Activated CD4-positive, alpha-beta T cell treated with anti-CD3 and anti-CD28 coated beads, Interleukin-2, amount 50 U/mL, for 24 hours (primary cell): ENCODE measurements at places on chromosomes 13 and 19.

GRCh38 chr19:44499962-44500949 is at the start of gene ZNF180:
Gene ZNF180 (minus strand): TSS chr19:44500522. CDS start chr19:44497334, 3,188 bp downstream.
- peak; percentile 93 for DNase-seq

DNA sequence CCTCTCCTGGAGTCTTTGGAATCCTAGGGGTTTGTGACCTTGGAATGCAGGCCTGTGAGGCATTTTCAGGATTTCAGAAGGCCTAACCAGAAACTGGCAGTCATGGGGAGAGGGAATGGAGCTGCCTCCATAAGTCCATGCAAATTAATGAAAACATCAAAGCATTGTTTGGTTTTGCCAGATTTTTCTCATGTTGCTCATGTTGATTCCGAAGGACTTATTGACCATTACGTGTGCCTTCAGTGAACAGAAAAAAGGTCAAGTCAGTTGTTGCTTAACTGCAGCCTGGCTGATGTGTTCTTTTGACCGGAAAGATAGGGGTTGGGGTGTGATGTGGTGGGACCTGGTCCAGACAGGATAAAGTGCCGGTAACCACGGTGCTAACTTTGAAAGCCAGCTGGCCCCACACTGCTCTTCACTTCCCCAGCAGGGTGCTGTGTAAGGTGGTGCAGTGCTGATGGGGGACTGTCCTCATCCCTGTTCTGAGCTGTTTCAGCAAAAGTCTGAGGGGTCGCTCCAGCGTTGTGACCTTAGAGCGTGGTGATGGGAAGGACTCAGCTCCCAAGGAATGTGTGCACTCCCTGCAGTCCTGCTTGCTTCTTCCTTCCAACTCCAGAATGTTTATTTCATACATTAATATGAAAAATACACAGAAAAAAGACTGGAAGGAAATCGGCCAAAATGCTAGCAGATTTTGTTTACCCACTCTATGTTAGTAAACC is 3.5 kb downstream of the RNF113B start:
- no peak for DNase-seq

DNA sequence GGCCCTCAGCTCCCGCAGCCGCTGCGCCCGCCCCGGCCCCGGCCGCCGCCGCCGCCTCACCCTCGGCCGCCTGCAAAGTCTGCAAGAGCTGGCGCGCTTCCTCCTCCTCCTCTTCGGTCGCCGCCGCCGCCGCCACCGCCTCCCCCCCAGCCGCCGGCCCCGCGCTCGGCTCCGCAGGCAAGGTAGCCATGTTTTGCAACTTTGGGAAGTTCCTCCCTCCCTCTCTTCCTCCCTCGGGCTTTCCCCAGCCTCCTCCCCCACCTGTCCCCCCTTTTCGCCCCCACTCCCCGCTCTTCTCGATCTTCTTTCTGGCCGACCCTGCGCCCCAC is 433 bp downstream of the SIX5 start:
- no peak for DNase-seq

DNA sequence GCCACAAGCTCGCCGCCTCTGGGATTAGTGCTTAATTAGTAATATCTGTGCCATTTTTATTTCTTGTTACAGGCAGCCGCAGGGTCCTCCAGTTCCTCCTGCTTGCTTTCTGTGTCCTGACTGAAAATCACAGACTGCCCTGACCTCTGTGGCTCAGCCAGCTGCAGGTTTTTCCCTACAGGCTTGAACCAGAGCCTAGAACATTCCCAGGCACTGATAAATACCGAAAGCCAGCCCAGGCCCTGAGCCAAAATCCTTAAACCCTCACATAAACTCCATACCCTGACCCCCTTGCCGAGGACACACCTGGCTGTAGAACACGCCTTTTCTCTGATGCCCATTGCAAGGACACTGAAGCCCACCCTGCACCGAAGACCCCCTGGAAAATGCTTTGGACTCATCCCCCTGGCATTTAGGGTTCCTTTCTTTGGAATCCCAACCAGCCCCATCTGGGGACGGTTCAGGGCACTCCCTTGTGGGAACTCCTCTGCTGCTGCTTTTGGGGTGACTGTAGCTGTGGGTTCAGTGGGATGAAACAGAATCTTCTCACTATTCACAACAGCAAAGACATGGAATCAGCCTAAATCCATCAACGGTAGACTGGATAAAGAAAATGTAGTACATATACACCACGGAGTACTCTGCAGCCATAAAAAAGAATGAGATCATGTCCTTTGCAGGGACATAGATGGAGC is 15.5 kb downstream of the DPP9 start:
- DNase-seq = no peak

- no peak for DNase-seq
Observed at GRCh38 chr13:114142640-114143490, 10.4 kb upstream of the RASA3 start.

- DNase-seq = peak; percentile 8
Observed at GRCh38 chr13:26557393-26558073, at the start of gene WASF3. Gene WASF3 (plus strand): TSS chr13:26557683. CDS start chr13:26642271, 84,588 bp downstream.

- no peak for DNase-seq
Observed at GRCh38 chr19:1026783-1027649, 608 bp downstream of the CNN2 start.

GRCh38 chr19:46603752-46604231 is 2.7 kb downstream of the CALM3 start:
- DNase-seq = no peak

DNA sequence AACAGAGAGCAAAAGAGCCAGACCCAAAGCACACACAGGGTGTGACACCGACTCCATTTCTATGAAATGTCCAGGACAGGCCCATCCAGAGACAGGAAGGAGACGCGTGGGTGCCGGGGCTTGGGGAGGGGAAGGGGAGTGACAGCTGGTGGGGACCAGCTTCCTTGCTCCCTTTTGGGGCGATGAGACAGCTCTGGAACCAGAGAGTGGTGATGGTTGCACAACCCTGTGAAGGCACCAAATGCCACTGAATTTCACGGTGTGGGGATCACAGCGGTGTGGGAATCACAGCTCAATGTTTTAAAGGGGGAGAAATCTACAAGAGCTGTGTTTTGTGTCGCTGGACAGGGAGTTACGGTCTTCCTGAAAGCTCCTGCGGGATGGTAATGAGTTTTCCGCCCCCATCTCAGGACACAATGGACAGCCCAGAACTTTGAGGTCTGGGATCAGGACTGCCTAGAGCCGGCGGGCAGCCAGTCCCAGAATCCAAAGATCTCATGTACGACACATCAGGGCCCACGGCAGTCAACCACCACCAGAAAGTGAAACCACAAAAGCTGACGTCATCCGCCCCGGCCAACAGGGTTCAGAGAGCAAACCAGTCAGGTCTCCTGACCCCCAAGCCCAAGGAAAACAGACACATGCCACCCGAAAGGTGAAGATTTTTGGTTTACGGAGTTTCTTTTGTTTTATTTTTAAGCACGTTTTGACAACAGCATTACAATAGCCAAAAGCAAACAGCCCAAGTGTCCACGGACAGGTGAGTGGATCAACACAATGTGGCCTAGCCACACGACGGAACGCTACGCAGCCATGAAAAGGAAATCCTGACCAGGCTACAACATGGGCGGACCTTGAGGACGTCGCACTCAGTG is 7.3 kb downstream of the SGTA start:
- DNase-seq = no peak

GRCh38 chr19:35438527-35438926 is 9.5 kb upstream of the FFAR2 start:
- no peak for DNase-seq

DNA sequence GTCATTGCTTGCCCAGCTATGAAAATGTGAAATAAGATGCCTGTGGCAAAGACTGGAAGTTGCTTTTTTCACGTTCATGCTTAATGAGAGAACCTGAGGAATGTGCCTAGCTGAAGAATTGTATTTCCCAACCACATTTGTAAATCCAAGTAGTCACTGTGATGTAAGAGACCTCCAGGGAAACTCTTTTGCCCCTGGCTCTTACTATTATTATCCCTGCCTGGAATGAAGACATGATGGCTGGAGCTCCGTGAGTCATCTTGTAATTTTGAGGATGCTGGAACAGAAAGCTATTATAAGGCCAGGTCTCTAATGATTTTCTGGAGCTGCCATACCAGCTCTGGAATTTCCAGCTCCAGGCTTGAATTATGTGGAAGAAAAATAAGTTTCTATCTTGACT is 894.3 kb downstream of the DIAPH3 start:
- DNase-seq = no peak

DNA sequence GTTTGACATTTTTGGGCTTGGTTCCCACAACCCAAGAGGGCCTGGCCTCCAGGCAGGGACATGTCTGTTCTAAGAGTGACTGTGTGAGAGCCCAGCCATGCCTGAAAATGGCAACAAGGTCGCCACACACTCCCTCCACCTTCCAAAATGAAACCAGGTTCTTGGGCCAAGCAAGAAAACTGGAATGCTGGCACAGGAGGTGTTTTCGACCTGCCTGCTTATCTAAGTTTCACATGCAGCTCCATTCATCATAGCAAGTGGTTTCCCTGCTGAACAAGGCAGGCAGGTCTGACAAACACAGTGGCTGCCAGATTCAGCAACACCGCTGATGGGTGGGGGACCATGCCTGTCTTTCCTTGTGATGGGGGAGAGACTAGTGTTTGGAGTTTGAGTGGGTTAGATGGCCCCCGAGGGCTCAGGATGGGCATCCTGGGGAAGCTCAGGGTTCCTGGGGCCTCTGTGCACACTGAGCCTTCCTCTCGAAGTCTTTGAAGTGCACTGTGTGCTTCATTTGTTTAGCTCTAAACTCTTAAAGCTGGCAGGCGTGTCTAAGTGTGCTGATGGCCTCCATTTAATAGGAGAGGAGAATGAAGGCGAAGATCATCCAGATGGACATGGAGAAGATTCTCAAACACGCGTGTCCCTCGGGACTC is 17.9 kb upstream of the GAS6 start:
- no peak for DNase-seq

- no peak for DNase-seq
Observed at GRCh38 chr13:28655561-28655960, 3.4 kb upstream of the POMP start.

DNA sequence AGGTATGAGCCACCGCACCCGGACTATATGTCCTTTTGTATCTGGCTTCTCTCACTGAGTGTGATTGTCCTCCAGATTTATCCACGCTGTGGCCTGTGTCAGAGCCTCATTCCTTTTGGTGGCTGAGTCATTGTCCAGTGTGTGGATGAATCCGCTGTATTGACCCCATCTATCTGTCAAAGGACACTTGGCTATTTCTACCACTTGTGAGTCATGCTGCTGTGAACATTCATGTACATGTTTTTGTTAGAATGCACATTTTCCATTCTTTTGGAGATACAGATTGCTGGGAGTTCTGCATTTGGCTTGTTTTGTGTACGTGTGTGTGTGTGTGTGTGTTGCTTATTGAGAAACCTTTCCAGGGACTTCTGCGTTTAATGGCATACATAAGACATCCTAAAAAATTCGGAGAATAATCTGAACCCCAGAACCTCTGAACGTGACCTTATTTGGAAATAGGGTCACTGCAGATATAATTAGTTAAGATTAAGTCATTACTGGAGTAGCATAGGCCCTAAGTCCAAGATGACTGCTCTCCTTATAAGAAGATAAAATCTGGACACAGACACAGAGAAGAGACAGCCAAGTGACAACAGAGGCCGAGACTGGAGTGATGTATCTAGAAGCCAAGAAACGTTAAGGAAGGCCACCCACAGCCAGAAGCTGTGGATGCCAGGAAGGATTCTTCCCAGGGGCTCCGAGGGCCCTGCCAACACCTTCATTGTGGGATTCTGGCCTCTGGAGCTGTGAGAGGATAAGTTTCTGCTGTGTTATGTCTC is 4.9 kb upstream of the GIPC3 start:
- no peak for DNase-seq

- DNase-seq = no peak
Observed at GRCh38 chr13:46906405-46906804, 9.6 kb upstream of the HTR2A start.

- DNase-seq = no peak
Observed at GRCh38 chr13:26071691-26072090, 19.9 kb upstream of the SHISA2 start.

GRCh38 chr13:43085545-43085944 is 62.2 kb downstream of the DNAJC15 start:
- DNase-seq = no peak
